ENCODE measurements at places on chromosomes 3 and 15. TPM values are rescaled to one million over a fixed set of nuclear protein-coding genes. Genes with fewer than 3 reads are reported as not detected.

- no peak for DNase-seq
These were observed 67.8 kb upstream of the DCBLD2 start for GRCh38 chr3:98969295-98969694.

DNA sequence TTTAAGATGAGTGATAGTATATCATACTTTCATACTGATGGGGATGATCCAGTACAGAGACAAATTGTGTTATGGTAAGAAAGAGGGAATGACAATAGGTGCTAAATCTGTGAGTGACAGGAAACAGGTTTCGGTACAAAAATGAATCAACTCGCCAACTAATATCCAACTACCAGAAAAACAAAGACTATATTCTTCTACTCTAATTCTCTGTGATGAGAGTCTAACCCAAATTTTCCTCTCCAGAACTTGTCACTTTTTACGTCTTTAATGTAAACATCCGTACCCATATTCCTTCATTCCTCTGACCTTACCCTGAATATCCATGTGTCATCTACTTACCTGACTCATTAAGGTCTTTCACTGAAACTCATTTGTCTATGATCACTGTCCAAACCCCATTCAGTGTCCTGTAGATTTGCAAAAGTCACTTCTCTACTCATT lies 39.6 kb downstream of the SCAPER start:
- DNase-seq, result no peak

The CCNB2 gene
- total RNA-seq, result 0.92 TPM

GRCh38 chr3:168844472-168844871 lies 748.7 kb upstream of the GOLIM4 start:
- DNase-seq, result no peak

DNA sequence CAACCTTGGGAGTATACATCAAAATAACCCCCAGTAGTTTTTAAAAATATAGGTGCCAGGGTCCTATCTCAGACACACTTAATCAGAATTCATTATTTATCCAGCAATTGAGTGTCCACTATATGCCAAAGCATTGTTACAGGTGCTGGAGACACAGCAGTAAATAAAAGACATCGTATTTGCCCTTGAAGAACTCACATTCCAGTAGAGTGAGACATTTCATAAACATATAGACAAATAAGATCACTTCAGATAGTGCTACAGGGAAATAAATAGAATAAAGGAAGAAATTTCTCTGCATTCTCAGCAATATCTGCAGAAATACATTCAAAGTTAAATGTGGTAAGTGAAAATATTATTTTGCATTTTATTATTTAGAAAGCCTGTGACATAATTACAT lies 34.1 kb upstream of the ANKRD28 start:
- no peak for DNase-seq

- no peak for DNase-seq
These were observed 168.2 kb downstream of the MBNL1 start for GRCh38 chr3:152436707-152437590.

GRCh38 chr15:52715411-52715810 lies 36.2 kb upstream of the ATOSA start:
- DNase-seq, result no peak

The LYZL4 gene
- not detected for total RNA-seq

The MCF2L2 gene
- 0.88 TPM for total RNA-seq

DNA sequence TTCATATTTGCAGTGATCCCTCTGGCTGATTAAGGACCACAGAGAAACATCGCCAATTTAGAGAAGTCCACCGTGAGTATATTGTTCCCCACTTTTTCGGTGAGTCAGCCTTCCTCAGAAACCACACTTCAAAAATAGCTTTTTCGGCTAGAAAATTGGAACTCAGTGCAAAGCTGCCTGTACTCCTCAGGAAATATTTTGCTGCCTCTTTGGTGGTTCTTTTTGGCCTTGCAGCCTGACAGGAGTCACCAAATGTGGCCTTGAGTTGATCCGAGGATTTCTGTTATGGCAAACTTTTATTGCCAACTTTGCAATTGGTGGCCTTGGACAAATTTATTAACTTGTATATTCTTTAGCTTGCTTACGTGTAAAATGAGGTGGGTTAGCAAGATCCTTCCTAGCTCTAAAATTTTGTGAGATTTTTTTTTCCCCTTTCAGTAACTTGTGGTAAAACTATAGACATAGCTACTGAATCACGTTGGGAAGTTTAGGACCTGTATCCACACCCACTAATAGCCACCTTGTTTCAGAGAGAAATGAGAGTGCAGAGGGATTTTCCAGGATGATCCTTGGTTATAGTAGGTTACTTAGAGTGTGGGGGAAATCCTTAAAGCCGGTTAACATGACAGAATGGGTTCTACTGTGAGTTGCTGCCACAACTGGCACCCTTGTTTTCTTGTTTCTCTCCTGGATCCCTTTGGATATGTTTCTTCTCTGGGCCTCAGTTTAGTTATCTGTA lies 9.9 kb downstream of the ARL6IP5 start:
- no peak for DNase-seq

The TXNRD3 gene
- total RNA-seq, result 7.8 TPM

The CHST2 gene
- 0.79 TPM for total RNA-seq

DNA sequence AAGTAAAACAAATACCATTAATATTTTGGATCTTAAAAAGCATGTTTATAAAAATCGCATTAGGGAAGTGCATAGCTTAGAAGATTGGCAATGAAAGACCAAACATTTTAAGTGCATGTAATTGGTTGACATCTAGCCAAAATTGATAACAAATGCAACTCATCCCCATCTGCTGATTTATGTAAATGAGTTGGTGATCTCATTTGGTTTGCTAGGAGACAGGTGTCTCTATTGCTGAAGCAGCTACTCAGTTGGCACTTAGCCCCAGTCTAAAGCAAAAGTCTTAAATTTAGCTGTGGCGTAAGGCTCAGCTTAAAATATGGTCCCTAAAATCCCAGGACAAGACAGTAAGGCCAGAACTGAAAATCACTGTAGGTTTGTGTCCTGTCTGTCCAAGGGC lies 113.5 kb upstream of the CHL1 start:
- no peak for DNase-seq

DNA sequence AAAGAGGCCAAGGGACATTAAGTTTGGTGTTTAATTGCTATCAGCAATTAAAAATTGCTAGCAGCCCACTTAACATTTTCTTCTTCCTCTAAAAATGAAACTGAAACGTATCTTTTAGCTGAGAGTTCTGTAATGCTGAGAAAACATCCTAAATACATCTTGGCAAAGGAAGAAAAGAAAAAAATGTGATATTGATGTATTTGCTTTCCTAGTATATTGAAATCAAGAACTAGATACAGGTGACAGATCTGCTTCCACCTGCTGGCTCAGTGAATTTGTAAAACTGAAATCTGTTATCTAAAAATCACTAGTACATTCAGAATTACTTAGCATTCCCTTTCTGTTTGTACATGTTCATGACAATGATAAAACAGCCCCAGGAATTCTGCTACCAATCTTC lies 283.2 kb downstream of the ZBTB20 start:
- no peak for DNase-seq

GRCh38 chr15:99958426-99959097 lies 225.3 kb upstream of the LYSMD4 start:
- DNase-seq, result no peak

The GPX1 gene
- 58.0 TPM for total RNA-seq

- DNase-seq, result no peak
These were observed 40.5 kb downstream of the SCN11A start for GRCh38 chr3:39011191-39011736.

DNA sequence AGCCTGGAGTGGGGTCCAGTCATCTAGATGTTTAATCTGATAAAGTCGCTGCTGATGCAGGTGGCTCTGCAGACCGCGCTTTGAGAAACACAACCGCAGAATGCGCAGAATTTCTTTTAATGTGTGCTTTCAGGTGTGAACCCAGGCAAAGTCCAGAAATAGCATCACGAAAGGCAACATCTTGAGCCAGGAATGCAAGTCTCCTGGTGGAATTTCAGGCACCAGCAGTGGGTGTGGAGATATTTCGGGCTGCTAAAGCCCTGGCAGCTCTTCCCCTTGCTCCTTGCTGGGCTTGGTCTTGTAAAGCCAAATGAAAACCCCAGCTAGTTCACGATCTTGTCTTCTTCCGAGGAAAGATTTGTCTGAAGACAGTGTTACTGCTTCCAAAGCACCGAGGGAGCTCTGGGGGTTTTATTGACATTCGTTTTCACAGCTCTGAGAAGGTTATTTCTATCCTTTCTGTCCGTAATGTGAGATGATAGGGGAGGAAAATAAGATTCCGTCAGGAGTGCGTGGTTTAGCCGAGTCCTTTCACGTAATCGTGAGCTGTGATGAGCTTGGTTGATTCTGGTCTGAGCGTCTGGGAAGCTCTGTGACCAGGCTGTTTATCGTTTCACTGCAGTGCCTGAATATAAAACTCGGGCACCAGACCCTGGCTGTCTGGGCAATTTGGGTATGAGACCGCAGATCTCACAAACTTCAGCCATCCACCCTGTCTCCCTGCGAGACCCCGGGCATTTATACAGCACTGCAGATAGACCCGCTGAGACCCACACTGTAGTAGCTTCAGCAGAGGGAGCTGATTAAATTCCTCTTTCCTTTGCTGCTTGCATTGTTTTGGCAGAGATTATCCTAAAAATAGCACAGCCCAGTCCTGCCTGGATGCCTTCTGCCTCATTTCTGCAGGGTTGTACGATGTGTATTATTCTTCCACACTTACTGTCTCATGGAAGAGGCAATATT lies 67.0 kb upstream of the SLC25A26 start:
- no peak for DNase-seq

- DNase-seq, result no peak
These were observed 83.1 kb downstream of the PGPEP1L start for GRCh38 chr15:98924401-98925049.

GRCh38 chr3:167184511-167184910 lies 195.6 kb downstream of the ZBBX start:
- no peak for DNase-seq

DNA sequence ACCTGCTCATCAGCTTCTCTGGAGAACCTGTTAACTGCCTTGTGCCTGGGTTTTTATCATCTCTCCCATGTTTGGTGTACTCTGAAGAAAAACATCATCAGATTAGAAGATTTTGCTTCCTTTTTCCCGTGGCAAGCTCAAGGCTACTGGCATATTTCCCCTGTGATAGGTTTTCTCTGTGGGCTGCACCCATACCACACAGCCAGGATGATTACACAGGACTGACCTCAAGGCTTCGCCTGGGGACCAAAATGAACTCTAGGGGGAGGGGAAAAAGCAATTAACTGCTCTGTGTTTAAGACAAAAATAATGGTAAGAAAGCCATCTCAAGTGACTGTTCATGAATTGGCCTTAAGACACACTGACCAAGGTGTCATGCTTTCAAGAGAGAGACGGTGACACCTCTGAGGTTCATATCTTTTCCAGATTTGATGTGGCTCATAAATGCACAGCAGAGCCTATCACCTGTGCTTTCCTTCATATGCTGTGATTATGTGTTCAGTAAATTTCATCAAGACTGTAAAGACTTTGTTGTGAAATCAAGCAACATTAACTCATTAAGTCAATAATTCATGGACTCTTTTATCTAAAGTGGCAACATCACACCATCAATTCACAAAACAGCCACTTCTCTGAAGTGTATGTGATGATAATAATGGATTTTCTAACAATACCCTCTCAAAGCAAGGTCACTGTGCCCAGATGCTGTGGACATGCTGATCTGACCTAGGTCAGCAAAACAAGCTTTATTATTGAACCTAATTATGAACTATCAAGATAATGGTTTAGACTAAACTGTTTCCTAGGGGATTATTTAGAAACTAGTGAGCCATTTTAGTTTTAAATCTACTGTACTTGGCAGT lies 427.9 kb downstream of the WDR72 start:
- no peak for DNase-seq

GRCh38 chr3:152313914-152314313 lies 45.2 kb downstream of the MBNL1 start:
- no peak for DNase-seq

The ANKRD63 gene
- not detected for total RNA-seq

- DNase-seq, result no peak
These were observed 54.0 kb upstream of the VGLL4 start for GRCh38 chr3:11697701-11698100.

The RPL39L gene
- total RNA-seq, result 0.74 TPM

DNA sequence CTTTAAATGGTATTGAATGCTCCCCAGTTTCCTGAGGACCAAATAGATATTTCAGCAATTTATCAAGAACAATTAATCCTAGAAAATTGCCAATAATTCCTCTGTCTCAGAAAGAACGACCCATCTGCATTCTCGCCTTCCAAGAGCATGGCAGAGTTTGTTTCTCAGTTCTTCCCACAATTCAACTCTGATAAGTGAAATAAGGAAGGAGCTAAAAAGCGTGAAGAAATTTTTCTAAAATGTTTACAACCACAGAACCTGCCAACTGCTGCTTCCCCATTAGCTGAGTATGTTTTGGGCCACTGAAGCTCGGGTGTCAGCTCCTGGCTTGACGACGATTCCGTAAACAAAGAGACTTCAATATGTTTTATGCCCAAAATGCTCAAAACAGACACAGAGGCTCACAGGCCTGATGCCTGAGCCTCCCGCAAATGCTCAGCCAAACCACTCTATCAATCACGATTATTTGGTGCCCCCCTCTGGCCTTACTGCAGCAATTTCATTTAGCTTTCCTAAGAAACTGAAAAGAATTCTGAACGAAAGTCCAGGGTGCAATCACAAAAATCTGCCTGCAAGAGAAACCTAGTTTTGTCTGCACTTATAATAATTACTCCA lies 259.2 kb upstream of the CCDC54 start:
- DNase-seq, result no peak

The RTP4 gene
- 5.5 TPM for total RNA-seq

The ATP13A4 gene
- 15.7 TPM for total RNA-seq

- DNase-seq, result no peak
These were observed 68.6 kb upstream of the TPRG1 start for GRCh38 chr3:189103208-189103607.

DNA sequence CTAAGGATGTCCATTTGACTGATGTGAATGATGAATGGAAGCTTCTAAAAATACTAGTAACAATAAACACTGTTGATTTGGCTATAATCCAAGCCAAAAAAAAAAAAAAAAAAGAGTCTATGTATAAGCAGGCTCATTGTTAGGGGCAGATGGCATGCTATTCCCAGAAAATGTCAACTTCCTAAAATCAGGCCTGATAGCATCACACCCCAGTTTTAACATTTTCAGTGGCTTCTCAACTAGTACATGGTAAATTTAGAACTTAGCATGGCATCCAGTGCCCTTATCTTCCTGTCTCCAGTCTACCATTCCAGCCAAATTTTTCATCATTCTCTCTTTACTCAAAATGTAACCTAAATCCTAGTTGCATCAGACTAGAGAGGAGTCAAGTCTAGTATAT lies 288.2 kb upstream of the ZNF385D start:
- DNase-seq, result no peak

DNA sequence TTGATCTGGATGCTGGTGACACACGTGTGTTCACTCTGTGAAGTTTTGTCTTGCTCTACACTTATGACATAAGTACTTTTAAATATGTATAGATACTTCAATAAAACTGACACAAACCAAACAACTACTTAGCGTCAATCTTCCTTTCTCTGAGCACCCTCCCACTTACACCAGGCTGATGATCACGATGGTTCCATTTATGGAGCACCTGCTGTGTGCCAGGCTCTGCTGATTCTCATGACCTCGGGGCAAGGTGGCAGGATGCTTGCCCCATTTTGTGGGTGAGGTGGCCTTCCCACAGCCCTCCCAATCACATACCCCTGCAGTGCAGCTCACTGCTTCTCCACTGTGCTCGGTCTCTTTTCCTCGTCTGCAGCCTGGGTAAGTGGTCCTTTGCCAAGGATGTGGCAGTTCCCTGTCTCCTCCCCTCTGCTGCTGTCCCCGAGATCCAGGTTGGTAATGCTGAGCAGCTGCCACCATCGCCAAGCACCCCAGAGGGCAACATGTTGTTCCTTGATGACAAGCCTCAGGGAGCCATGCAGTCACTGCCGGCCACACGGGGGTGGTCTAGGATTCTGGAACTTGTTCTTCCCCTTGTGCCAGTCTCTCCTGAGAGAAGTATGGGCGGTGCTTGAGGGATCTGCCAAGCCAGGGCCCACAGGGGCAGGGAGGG lies 20.6 kb upstream of the ADCY5 start:
- DNase-seq, result no peak

Measured in pancreas (tissue), 10 donors.